ENCODE measurements at places on chromosomes 5 and 9. TPM values are rescaled to one million over a fixed set of nuclear protein-coding genes. Genes with fewer than 3 reads are reported as not detected.
A peak's percentile ranks its signal among the peaks of the same experiment; 100 is the strongest.

GRCh38 chr5:59698207-59699178 lies 195.0 kb downstream of the PDE4D start:
- no peak overlapping the region for H3K27ac ChIP-seq
- H3K36me3 ChIP-seq: no peaks in the 10 kb centered on the region
- no peaks in the 10 kb centered on the region for H3K4me1 ChIP-seq

DNA sequence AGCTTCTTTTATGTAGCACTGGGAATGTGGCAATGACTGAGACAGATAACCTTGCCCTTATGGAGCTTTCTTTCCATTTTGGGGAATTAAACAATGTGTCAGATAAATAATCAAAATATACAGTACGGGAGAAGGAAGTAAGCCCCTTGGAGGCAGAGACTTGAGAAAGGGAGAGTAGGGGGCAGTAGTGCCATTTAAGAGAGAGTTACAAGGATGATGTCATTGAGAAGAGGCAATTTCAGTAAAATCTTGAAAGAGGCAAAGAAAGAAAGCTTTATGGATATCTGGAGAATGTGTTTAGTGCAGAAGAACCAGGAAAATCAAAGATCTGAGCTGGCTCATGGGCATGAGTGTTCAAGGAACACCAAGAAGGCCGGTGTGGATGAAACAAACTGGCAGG lies 77.3 kb downstream of the KCTD16 start:
- no peaks in the 10 kb centered on the region for H3K4me1 ChIP-seq
- peaks cover 16% of the 10 kb centered on the region for H3K27me3 ChIP-seq
- DNase-seq: no peak
- H3K4me3 ChIP-seq: no peak overlapping the region
- no peaks in the 10 kb centered on the region for H3K36me3 ChIP-seq

DNA sequence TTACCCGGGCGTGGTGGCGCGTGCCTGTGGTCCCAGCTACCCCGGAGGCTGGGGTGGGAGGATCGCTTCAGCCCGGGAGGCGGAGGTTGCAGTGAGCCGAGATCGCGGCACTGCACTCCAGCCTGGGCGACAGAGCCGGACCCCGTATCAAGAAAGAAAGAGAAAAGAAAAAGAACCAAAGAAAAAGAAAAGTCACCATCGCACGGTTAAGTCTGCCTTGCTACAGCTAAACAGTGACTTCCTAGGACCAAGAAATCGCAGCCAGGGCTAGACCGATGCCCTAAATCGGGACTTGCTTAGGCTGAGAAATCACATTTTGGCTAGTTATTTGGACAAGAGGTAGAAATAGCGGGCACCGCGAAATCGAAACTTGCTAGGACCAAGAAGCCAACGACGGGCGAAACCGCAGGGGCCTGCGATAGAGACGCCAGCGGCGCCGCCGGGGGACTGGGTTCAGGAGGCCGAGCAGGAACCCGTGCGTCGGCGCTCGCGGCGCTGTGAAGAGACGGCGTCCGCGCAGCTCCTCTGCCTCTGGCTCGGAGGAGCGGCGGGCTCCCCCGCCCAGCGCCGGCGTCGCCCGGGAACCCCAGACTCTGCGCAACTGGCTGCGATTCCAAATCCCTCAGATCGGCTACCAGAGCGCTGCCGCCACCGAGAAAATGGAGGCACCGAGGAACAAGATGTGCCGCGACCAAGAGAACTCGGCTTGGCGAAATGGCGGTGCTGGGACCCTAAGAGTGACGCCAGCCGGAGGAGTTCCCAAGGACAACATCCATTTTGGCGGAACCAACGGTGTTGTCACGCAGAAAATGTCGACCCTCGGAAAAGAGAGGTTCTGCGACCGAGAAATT lies 26.1 kb upstream of the ANXA2R start:
- peak overlapping the region; percentile 93 for H3K27ac ChIP-seq
- peak overlapping the region; percentile 77 for H3K4me3 ChIP-seq
- H3K4me1 ChIP-seq: peaks cover 24% of the 10 kb centered on the region

DNA sequence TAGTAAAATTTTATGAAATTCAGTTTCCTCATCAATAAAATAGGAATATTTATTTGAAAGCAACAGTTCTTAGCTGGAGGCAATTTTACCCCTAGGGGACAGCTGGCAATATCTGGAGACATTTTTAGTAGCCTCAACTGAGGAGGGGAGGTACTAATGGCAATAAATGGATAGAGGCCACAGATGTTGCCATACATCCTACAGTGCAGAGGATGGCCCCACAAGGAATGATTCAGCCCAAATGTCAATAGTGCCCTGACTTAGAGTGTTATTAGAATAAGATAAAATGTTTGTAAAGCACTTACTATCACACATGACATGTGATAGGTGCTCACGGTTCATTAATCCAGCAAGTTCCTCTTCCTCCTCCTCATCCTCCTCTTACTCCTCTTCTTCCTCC lies 293.6 kb downstream of the KCTD16 start:
- DNase-seq: no peak
- peaks cover 17% of the 10 kb centered on the region for H3K27me3 ChIP-seq
- no peaks in the 10 kb centered on the region for H3K4me1 ChIP-seq
- H3K4me3 ChIP-seq: no peak overlapping the region

DNA sequence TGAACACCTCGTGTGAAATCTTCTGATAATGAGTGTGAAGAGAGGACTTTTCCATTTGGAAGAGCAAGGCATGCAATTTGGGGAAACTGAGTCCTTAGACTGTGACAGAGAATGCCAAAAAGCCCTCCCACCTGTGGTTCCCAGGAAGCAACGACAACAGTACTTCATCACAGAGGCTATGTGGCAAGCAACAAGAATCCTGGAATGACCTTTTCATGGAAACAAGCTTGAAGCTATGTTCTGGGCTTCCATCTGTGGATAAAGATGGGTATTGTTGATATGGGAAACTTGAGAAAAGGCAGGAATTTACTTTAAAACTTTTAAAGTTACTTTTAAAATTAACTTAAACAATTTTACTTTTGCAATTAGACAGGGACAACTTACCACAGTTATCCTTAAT lies 131.2 kb upstream of the ANKH start:
- H3K27ac ChIP-seq: no peak overlapping the region
- peaks cover 4% of the 10 kb centered on the region for H3K4me1 ChIP-seq
- DNase-seq: no peak
- no peaks in the 10 kb centered on the region for H3K36me3 ChIP-seq
- no peak overlapping the region for H3K4me3 ChIP-seq
- H3K27me3 ChIP-seq: 0 out of 2 replicates have a peak, but pooled peaks cover 5% of the 10 kb centered on the region

- no peaks in the 10 kb centered on the region for H3K27me3 ChIP-seq
- no peaks in the 10 kb centered on the region for H3K4me1 ChIP-seq
- H3K4me3 ChIP-seq: no peak overlapping the region
- 0 out of 2 replicates have a peak, but pooled peaks cover 5% of the 10 kb centered on the region for H3K36me3 ChIP-seq
- DNase-seq: no peak
Observed at GRCh38 chr9:105708405-105708804, 14.1 kb downstream of the TMEM38B start.

GRCh38 chr5:96699186-96699820 lies 37.1 kb downstream of the CAST start:
- H3K4me3 ChIP-seq: no peak overlapping the region
- H3K36me3 ChIP-seq: no peaks in the 10 kb centered on the region
- DNase-seq: no peak
- no peak overlapping the region for H3K27ac ChIP-seq
- no peaks in the 10 kb centered on the region for H3K27me3 ChIP-seq

DNA sequence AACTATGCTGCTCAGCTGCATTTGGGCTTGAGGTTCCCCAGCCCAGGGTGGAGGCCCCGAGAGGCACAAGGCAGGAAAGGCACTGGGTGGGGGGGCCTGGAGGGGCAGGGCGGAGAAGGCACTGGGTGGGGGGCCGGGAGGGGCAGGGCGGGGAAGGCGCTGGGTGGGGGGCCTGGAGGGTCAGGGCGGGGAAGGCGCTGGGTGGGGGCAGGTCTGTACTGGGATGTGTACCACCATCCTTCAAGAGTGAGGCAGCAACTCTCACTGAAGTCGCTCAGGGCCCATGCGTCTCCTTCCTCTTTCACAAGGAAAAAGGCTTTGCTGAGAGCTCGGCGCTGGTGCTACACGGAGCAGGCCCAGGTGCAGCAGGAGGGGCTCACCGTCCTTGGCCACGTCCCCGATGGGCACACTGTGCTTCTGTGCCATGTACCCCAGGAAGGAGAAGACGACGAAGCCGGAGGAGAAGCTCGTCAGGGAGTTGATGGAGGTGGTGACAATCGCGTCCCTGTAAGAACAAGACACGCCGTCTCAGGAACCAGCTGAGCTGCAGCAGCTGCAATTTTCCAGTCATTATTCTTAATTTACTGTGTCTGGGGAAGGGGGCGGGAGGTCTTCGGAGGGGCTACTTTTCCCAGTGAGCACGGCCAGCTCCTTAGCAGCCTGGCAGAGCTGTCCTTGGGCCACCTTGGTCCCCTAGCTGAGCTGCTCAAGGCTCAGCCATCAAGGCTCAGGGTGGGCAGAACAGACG lies 30.8 kb downstream of the SLC6A3 start:
- no peak overlapping the region for H3K27ac ChIP-seq
- H3K36me3 ChIP-seq: no peaks in the 10 kb centered on the region
- no peak for DNase-seq
- no peak overlapping the region for H3K4me3 ChIP-seq
- H3K4me1 ChIP-seq: no peaks in the 10 kb centered on the region
- no peaks in the 10 kb centered on the region for H3K27me3 ChIP-seq

DNA sequence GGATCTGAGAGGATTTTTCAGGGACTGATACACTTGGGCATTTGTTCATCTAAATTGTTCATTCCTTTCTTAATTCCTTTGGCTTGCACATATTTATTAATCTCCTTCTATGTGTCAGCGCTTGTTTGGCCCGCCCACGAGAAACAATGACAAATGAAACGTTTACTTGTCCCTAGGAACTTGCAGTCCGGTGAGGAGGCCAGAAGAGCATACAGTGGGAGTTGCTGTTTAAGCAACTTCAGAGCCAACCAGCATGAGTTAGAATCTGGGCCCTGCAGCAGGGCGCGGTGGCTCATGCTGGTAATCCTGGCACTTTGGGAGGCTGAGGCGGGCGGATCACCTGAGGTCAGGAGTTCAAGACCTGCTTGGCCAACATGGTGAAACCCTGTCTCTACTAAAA lies 18.8 kb downstream of the FBXL7 start:
- no peak overlapping the region for H3K4me3 ChIP-seq
- DNase-seq: no peak
- no peaks in the 10 kb centered on the region for H3K36me3 ChIP-seq
- no peaks in the 10 kb centered on the region for H3K4me1 ChIP-seq
- no peak overlapping the region for H3K27ac ChIP-seq
- no peaks in the 10 kb centered on the region for H3K27me3 ChIP-seq

- H3K36me3 ChIP-seq: no peaks in the 10 kb centered on the region
- H3K4me3 ChIP-seq: no peak overlapping the region
- no peaks in the 10 kb centered on the region for H3K27me3 ChIP-seq
Observed at GRCh38 chr5:138366632-138367382, 14.3 kb downstream of the KDM3B start.

DNA sequence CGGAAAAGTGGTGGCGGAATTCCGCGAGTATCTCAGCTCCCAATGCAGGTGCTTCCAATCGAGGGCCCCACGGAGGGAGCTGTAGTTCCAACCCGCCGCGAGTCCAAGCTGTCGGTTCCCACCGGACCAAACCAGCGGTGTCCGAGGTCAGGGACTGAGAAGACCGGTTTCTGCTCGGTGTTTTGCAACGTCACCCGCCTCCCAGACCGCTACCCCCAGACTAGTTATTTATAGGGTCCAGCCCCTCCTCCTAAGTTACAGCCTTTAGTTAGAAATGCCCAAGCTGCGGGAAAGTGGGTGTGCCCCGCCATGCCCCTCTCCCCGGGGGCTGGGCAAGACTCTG lies 677 bp upstream of the MYORG start:
- H3K27me3 ChIP-seq: no peaks in the 10 kb centered on the region
- peak overlapping the region; percentile 72 for H3K4me3 ChIP-seq

- H3K36me3 ChIP-seq: no peaks in the 10 kb centered on the region
- H3K27me3 ChIP-seq: no peaks in the 10 kb centered on the region
- no peaks in the 10 kb centered on the region for H3K4me1 ChIP-seq
- no peak overlapping the region for H3K27ac ChIP-seq
Observed at GRCh38 chr5:73328640-73329039, 119.9 kb downstream of the FOXD1 start.

GRCh38 chr5:14353726-14354474 lies 210.8 kb downstream of the TRIO start:
- H3K36me3 ChIP-seq: no peaks in the 10 kb centered on the region
- DNase-seq: no peak

PCDHGA11 gene
- total RNA-seq: 0.39 TPM

C1QTNF2 gene
- total RNA-seq: 0.15 TPM

LCN10 gene
- total RNA-seq: not detected

WDR55 gene
- total RNA-seq: 37.2 TPM

ANKRD18B gene
- 3.9 TPM for total RNA-seq

RNF183 gene
- 0.12 TPM for total RNA-seq

C5orf63 gene
- 4.4 TPM for total RNA-seq

Data from HCT116 (cell line).